ENCODE measurements at places on chromosomes 7 and 10.

GRCh38 chr10:15579605-15580004, 140.1 kb downstream of the ITGA8 start:
- DNase-seq = no peak

DNA sequence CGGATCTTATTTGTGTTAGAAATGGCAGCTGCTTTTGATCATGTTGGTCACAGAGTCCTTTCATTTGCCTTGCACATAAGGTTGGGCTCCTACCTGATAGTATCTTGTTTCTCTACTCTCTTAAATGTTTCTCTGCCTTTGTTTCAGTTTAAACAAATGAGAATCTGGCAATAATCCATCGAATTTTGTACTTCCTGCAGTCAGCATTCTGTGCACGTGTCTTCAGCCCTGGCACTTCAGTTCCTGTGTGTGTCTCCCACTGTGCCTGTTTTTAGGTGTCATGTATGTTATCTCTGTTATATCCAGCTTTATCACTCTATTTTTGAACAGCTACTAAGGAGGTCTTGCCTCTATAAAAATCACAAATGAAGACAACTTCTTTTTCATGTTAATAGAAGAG, 28.4 kb upstream of the PTER start:
- DNase-seq = no peak

DNA sequence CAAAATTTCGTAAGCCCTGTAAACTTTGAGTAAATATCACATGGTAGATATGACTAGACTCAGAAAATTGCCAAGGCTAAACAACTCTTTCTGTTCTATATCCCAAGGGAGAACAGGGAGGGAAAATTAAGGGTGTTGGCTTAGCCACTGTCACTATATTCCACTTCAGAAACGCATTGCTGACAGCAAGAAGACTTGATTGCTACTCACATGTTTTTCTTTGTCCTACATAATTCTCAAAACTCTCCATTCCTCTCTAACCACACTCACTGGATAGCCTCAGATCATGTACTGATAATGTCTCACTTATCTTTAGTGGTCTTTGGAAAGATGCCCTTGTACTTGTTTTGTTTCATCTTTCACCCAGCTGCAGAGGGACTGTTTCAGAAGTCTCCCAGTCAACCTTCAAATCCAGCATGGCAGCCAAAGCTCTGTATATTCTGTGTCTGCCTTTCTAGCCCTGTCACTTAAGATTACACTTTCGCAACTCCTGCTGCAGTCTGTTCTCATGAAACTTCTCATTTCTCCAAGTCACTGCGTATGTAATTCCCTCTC, 582.4 kb upstream of the FZD8 start:
- DNase-seq = no peak

- no peak for DNase-seq
Observed at GRCh38 chr10:114905450-114905849, 32.5 kb upstream of the TRUB1 start.

Measured in colonic mucosa (tissue), 4 donors.